Thoracic aorta (tissue), 2 donors: ENCODE measurements at places on chromosomes 7 and 10. TPM values are rescaled to one million over a fixed set of nuclear protein-coding genes. Genes with fewer than 3 reads are reported as not detected.

GRCh38 chr10:73494877-73495225, 973 bp downstream of the PPP3CB start:
- no peak for DNase-seq

- no peak for DNase-seq
Measured at GRCh38 chr7:127557803-127558202, 27.6 kb downstream of the GCC1 start.

GRCh38 chr7:113060100-113060499, 26.5 kb downstream of the GPR85 start:
- DNase-seq: no peak

- DNase-seq: no peak
Measured at GRCh38 chr7:20895563-20895962, 108.9 kb upstream of the SP8 start.

GRCh38 chr10:89836840-89837164, 135.4 kb downstream of the KIF20B start:
- DNase-seq: no peak

The COL17A1 gene
- total RNA-seq: 0.49 TPM

- DNase-seq: no peak
Measured at GRCh38 chr10:85578860-85579259, 787.7 kb downstream of the GRID1 start.
